ENCODE measurements at places on chromosomes 13 and 19.
A peak's percentile ranks its signal among the peaks of the same experiment; 100 is the strongest.

DNA sequence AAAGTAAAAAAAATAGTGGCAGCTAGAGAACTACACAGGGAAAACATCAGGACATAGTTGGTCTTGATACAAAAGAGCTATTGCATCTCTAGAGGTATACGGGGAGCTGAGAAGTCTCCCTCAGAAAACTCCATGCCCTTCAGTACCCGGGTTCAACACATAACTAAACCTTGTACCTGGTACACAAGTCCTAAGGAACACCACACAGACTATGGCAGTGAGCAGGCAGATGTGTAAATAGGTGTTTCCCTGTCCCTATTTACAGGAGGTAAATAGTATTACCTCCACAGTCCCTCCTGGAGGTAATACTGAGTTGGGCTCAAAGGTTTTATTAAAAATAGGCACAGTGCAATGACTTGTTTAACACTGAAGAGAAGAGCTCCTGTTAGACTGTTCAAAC is 5.9 kb downstream of the FGF14 start:
- no peak for DNase-seq

- DNase-seq: no peak
Observed at GRCh38 chr19:16571822-16572331, 338 bp downstream of the SLC35E1 start.

GRCh38 chr13:30805603-30806011 is 70.3 kb downstream of the ALOX5AP start:
- DNase-seq: peak; percentile 60

- no peak for DNase-seq
Observed at GRCh38 chr19:19540715-19541515, 2.9 kb downstream of the CILP2 start.

DNA sequence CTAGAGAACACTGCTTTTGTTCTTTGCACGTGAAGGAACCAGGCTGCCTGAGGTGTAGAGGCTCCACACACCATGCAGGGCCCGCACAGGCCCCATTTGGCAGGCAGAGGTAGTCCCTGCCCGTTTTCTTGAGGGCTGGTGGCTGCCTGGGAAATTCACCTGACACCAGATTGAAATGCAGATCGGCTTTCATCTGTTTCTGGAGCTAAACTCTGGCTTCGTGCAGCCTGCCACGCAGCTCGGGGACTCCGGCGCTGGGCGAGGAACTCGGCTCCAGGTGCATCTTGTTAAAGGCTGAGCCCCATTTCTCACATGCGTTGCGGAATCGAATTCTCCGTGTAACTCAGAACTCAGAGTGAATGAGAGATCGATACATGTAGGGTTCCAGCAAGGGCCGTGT is 37.7 kb downstream of the ATP11A start:
- DNase-seq: no peak

DNA sequence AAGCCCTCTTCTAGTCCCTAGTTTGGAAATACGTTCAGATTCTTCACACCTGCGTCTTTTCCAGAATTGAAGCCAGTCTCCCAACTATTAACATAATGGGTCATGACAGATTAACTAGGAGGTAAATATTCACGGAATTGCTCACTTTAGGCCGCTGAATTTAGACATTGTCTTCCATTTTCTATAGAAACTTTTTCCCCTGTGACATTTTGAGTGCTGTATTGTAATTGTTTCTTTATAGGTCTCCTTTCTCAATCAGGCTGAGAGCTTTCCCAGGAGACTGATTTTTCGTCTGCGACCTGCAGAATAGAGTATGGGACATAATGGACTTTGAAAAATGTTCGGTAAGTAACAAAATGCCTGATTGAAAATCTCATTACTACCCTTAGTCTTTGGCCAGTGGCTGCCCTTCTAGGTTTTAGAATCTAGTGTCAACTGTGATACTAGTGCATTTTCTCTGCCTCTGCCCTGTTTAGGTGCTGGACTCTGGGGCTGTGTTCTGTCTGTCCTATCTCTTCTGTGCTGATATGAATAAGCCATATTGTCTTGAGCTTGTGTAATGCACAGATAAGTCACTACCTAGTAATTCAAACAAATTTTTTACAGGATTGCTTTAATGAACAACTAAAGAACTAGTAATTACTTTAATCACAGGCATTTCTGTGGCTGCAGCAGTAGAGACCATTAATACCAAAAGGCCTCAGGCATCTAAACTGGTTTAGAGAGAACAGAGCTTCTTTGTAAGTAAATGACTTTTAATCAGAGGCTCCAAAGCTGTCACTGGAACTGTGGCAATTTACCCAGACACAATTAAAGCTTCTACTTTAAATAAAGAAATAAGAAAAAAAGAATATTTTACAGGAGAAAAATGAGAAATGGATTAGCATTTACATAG is 122.4 kb upstream of the FREM2 start:
- DNase-seq: peak; percentile 56

- DNase-seq: no peak
Observed at GRCh38 chr13:40484974-40485373, 181.5 kb downstream of the FOXO1 start.

- DNase-seq: no peak
Observed at GRCh38 chr19:852136-853013, at the start of gene ELANE. TSS of gene ELANE (plus strand) at chr19:852303. CDS start at chr19:852329, 26 bp downstream.

DNA sequence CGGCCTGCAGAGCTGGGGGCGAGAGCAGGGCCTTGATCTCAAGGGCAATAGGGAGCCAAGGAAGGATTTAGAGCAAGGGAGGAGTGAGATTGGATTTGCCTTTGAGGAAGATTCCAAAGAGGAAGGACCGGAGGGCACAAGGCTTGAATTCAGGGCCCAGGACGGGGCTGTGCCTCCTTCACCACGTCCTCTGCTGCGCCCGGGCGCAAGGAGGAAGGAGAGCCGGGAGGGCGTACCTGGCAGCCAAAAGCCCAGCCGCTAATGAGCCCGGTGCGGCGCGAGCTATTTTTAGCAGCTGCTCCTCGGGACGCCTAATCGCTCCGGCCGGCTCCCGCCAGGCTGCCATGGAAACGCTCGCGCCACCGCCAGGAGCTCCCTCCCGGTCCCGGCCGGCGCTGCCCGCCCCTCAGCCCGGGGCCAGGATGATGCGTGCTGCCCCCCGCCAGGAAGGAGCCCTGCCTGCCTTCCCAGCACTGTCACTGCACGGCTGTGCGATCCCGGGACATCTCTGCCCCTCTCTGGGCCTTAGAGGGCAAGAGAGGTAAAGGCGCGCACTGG is 31.3 kb downstream of the TINCR start:
- DNase-seq: peak; percentile 44

- peak; percentile 54 for DNase-seq
Observed at GRCh38 chr13:48234566-48235340, 1.7 kb downstream of the ITM2B start.

GRCh38 chr13:40206241-40207000 is 460.0 kb downstream of the FOXO1 start:
- DNase-seq: peak; percentile 66

DNA sequence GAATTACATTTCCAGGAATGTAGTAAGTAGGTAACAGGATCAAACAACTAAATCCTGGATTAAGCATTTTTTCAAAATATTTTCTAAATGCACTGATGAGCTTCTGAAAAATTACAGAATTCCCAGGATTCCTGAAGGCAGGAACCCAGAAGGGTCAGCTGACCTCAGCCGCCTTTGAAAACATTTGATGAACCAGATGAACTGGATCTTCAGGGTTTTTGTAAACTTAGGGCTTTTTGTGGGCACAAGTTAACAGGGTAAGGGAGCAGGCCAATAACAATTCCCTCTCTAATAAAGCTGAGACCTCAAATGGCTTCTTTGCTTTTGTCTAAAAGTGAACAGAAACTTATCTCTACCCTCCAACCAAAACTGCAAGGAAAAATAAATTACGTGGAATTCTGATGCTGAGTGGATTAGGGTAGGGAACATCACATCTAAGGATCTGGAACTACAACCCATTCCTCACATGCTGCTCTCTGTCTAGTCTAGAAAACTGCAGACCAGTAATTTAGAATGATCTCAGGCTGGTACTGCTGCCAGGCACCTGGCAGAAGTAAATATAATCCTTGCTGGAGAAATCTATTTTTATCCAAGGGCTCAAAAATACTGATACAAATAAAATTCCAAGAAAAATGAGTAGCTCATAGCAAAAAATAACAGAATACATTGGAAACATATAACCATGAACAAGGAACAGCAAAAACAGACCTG is 48.2 kb upstream of the N4BP2L1 start:
- DNase-seq: no peak

- no peak for DNase-seq
Observed at GRCh38 chr13:59643364-59643841, 520.3 kb downstream of the DIAPH3 start.

DNA sequence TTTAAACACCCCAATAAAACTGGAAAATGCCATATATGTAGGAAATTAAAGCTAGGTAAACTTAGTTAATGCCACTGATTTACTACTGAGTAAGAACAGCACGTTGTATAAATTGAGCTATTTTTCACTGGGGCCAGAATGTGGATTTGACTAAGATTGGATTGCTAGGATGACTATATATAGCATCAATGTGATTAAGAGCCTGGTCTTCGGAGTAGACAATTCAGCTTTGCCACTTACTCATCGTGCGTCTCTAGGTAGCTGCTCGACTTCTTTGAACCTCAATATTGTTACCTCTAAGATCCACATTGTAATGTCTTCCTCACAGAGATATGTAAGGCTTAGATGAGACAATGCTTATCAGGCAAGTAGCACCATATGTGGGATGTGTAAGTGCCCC is 462.5 kb downstream of the KLF12 start:
- DNase-seq: no peak

DNA sequence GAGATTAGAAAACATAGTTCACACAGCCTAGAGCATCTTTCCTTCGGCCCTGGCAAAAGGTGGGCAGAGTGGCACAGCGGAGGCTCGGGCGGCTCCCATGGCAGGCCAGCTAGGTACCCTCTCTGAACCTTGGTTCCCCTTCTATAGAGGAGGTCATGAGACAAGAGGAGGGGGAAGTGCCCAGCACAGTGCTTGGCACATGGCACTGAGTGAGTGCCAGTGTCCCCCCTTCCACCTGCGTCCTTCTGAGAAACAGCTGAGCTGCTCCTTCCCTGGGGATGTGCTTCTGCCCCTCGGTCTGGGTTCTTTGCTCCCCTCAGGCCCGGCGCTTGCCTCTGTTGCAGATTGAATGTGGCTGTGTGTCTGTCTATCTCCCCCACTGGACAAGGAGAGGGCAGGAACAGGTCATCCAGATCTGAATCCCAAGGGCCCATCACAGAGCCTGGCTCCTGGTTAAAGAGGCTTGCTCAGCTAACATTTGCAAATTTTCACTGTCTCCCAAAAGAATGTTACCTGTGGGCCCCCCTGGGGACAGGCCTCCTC is 165.6 kb downstream of the USP12 start:
- DNase-seq: no peak

DNA sequence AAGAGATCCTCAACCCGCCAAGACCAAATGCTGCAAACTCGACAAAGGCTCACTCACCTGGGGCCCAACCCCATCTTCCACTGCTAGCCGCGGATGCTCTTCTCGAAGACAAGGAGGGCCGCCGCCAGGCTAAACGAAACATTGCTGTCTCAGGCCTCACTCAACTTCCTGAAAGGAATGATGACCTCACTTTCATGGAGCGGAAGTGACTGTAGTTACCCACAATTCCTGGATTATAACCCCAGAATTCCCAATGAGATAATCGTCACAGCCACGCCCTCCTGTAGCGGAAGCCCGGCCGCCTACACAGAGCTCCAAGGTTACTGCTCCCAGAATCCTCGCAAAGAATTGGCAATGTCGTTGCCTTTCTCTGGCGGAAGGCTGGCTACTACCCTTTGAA is 10.5 kb upstream of the ZNF112 start:
- no peak for DNase-seq

DNA sequence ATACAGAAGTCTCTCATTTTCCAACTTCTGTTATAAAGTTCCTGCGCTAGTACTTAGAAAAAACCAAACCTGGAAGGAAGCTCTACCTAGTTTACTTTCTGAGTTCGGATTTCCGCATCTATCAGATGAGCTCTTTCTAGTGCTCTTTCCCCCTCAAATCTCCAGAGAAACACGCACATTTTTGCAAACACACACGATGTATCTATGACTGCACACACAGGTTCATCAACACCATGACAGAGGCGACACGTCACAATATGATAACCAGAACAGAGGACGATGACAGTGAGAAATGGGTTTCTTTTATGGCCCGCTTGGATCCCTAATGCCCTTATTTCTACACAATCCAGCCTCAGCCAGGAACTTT is 629 bp upstream of the LRRC63 start:
- no peak for DNase-seq

DNA sequence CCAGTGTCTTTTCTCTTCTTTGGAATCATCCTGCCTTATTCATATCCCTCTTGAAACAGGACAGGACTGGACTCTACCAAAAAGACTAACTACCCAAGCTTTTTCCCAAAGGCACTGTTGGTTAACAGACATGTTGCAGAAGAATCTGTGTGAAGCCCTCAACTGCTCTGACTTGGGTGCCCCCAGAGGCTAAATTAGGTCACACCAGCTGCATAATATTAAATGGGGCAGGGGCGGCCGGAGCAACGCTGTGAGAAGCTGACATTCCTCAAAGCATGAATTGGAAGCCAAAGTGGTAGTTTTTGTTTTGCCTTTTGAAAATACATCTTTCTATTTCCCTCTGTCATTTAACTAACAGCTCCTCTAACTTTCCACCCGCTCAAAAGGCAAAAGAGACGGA is 185.9 kb downstream of the LHFPL6 start:
- DNase-seq: peak; percentile 54

GRCh38 chr19:41612483-41612882 is 14.4 kb downstream of the CEACAM4 start:
- DNase-seq: no peak

DNA sequence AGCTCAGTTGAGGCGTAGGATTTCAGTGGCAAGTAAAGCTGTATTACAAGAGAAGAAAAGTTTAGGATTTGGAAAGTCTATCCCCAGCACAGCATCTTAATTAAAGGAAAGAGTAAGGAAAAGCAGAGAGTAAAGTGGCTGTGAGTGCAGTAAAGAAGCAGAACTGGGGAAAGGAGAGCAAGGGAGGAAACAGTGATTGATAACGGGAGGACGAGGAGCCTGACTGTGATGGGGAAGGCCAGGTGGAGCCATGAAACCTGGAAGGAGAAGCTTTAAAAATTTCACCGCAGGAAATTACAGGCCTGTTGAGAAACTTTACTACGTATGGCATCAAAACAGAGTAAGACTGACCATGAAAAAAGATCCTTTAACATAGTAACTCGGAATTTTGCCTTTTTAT is 175.6 kb downstream of the SHISA2 start:
- DNase-seq: no peak

GRCh38 chr13:32530841-32531253 is 7.7 kb downstream of the N4BP2L2 start:
- DNase-seq: peak; percentile 47

GRCh38 chr13:94822356-94822755 is 110.0 kb upstream of the SOX21 start:
- no peak for DNase-seq

All from globus pallidus (tissue), 1 donor.